ENCODE measurements at places on chromosomes 12 and 14.

DNA sequence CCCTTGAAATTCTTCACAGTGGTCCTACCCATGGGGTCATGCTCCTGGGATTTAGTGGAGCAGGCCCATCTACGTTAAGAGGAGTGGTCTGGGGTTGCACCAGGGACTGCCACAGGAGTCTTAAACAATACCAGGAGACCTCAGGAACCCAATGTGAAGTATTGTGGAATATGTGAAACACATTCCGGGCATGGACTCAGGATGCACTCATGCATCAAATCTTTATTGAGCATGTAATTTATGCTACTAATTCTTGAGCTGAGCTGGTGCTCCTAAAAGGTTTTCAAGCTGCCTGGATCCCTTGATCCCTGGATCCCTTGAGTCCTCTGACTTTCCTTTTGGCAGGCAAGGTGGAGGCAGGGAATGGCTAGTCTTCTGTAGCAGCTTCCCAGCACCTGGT, 8.8 kb downstream of the SERPINA10 start:
- no peak for DNase-seq

GRCh38 chr14:74505831-74506230, 12.3 kb downstream of the ISCA2 start:
- no peak for DNase-seq

GRCh38 chr12:130818635-130819576, 20.1 kb downstream of the STX2 start:
- peak; percentile 57 for DNase-seq

DNA sequence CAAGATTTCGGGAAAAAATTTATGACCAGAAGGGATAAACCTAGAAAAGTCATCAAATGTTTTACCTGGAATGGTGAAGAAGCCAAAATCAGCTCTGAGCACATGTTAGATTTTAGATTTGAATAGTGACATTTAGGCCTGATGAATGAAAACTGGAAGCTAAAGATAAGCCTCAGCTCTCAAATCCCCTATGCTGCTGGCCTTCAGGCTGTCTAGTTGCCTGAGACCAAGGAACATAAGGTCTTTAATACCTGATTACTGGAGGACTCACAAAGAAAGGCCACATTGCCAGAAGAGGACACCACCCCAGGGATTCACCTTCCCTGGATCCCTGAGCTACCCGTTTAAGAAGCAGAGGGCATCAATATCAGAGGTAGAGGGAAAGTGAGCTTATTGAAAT, 56.6 kb downstream of the BCL2L14 start:
- DNase-seq = no peak

GRCh38 chr14:104211215-104211614, 72.8 kb downstream of the KIF26A start:
- DNase-seq = no peak

DNA sequence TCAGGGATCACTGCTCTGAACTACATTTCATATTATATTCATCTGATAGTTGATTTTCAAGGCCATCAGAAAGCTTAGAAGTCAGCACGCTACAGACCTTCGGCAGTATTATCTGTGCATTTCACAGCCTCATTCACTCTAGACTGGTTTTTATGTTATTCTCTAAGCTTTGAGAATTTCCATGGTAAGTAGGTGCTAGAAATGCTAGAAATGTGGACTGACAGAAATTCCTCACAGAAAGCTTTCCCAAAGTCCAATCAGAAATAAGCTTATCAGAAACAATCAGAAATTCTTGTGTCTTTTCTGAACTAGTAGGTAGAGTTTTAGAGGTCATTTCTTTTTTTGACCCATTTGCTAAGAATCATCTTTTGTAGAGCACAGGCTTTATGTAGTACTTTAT, 176.6 kb downstream of the TMTC3 start:
- no peak for DNase-seq

- no peak for DNase-seq
These were observed 48.0 kb downstream of the AKAP6 start for GRCh38 chr14:32377046-32377646.

DNA sequence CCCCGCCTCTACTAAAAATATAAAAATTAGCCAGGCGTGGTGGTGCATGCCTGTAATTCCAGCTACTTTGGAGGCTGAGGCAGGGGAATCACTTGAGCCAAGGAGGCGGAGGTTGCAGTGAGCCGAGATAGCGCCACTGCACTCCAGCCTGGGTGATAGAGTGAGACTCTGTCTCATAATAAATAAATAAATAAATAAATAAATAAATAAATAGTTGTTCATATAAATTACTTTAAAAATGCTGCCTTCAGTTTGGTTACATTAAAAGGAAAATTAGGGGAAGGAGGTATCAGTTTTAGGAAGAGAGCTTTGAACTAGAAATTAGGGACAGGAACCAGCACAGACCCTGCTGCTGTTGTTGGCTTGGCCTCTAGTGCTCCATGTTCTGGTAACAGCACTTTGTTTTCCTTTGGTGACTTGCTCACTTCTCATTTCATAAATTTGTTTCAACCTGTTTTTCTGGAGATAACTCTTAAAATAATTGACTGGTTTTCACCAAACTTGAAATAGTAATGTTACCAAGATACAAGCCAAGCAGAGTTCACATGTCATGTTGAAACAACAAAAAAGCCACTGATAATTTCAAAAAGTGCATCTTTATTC, 22.9 kb upstream of the PTPRB start:
- no peak for DNase-seq

- DNase-seq = no peak
These were observed 92.8 kb upstream of the ETV6 start for GRCh38 chr12:11556682-11557081.

DNA sequence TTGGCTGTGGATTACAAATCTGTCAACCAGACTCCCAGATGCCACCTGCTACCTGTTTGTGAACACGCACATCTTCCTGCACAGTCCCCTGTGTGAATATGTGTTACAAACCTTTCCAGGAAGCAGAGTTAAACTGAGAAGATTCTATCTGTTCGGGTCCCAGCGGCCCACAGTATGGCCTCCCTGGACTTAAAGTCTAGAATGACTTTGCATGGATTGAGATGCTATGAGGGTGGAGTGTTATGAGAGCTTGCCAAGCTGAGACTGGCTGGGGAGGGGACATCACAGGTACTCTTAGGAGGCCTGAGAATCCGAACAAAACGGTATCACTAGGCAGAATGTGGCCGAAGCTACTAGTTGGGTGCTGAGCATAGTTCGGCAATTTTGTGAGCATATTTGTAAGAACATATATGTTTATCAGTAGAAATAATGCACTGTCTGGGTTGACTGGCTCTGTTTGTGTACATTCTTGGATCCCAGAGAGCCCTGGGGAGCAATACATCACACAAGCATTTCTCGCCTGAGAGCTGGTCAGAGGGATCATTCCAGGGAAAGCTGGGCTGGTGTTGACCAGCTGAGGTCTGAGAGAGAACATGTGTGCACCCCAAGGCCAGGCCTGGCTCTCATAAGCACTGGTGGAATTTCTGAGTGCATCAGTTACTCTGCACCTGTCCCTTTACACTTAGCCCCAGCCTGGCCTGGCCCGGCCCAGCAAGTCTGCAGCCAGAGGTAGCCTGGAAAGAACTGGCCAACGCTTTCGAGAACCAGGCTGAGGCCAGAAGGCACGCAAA, 29.8 kb upstream of the LTBP2 start:
- peak; percentile 74 for DNase-seq

GRCh38 chr12:89250636-89251035, 101.7 kb downstream of the DUSP6 start:
- peak; percentile 9 for DNase-seq

GRCh38 chr12:21539797-21540196, 13.7 kb downstream of the SPX start:
- no peak for DNase-seq

GRCh38 chr12:54139019-54139418, 49.8 kb downstream of the SMUG1 start:
- peak; percentile 53 for DNase-seq

- no peak for DNase-seq
These were observed 82.0 kb downstream of the IFT43 start for GRCh38 chr14:76067536-76067935.

- no peak for DNase-seq
These were observed 5.9 kb upstream of the ALG10 start for GRCh38 chr12:34016361-34016760.

- no peak for DNase-seq
These were observed 108.7 kb downstream of the KSR2 start for GRCh38 chr12:117860111-117860510.

- no peak for DNase-seq
These were observed 494.3 kb upstream of the GARIN6 start for GRCh38 chr12:99153293-99153692.

DNA sequence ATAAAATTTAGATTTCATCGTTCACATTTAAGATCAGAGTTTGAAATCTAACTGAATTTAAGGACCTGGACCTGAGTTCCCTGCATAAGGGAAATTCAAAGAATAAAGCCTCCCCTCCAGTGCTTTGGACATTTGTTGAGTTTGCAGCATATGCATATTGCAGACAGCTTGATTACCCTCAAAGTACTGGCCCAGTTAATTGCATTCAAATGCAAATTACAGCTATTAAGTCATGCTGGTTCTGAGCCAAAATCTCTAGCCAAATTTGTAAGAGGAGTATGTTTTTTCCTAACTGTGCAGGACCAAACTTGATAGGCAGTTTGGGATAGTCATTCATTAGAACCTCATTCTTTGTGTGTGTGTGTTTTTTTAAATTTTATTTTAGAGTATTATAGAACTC, 9.1 kb upstream of the KIF21A start:
- DNase-seq = no peak

- DNase-seq = no peak
These were observed 207.5 kb downstream of the CALM1 start for GRCh38 chr14:90604356-90604755.

- DNase-seq = no peak
These were observed 74.9 kb downstream of the ANO2 start for GRCh38 chr12:5870183-5870582.

DNA sequence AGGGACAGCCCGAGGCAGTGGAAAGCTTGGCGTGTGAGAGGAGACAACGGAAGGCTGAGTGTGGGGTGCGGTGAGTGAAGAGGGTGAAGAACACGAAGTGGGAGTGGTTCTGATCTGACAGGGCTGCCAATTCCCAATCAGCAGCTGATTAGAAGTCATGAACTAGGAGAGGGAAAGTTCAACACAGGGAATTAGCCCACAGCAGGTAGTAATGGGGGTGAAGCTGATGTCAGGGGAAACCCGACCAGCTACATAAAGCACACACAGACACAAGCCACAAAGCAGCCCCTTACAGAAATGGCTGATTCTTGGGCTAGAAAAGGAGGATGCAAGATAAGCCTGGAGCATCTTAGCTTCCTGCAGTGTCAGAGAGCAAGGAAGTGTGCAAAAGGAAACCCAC, 47.5 kb upstream of the TCL1A start:
- no peak for DNase-seq

DNA sequence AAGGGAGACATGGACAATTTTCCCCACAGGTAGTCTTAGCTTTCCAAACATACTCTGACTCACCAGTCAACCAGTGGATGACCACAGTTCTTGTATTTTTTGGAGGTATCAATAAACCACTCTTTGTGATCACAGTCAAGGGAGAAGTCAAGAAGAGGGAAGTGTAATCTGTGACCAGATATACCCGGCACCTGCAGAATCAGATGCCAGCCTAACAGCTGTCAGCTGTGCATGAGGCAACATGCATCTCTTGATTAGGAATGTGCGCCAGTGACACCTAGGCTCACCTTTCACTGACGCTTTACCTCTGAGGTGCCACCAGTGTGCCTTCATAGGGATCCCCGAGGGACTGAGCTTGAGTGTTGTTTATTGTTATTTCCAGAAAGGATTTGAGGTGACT, 20.0 kb downstream of the PROX2 start:
- no peak for DNase-seq

DNA sequence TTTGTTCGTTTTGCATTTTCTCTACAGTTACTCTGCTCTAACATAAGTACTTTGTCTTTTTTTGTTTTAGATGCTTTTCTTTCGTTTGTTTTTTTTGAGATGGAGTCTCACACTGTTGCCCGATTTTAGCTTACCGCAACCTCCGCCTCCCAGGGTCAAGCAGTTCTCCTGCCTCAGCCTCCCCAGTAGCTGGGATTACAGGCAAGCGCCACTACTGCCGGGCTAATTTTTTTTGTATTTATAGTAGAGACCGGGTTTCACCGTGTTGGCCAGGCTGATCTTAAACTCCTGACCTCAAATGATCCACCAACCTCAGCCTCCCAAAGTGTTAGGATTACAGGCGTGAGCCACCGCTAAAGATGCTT, 2.7 kb downstream of the DIP2B start:
- no peak for DNase-seq
